Thoracic aorta (tissue), 2 donors: ENCODE measurements at places on chromosomes 1 and 21.

DNA sequence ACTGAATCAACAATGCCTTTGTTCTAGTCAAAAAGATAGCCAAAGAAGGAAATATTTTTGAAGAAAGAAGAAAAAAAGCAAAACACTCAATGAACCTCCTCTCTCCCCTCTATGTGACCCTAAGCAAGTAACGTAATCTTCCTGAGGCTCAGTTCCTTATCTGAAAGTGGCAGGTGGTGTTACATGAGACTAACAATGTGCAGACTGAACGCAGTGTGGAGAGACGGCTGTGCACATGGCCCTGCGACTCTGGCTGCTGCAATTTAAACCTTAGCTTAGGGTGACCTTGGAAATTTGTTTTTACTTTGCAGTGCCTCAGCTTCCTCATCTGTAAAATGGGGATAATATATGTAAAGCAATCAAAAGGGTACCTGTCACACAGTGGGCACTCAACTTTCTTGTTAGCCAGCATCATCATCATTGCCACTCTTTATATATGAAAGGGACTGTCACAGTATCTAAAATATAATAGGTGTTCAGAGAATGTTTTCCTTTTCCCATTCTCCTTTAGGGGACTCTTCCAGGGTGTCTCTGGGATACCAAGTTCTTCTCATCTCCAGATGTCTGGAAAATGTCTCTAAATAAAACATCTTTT, 100.1 kb upstream of the JUN start:
- DNase-seq, result no peak

DNA sequence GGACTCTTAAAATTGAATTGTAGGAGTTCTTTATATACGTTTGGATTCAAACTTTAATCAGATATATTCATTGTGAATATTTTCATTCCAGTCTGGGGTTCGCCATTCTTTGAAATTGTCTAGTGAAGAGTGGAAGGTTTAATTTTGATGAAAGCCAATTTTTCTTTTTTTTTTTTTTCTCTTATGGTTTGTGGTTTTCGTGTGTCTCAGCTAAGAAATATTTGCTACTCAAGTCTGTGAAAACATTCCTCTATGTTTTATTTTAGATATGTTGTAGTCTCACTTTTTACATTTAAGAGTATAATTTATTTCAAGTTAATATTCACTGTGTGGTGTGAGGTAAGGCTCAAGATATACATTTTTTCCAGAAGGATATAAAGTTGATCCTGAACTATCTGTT, 220.5 kb downstream of the KCNT2 start:
- no peak for DNase-seq

GRCh38 chr1:164369698-164370365, 189.2 kb upstream of the PBX1 start:
- DNase-seq, result no peak

- DNase-seq, result no peak
These were observed 35.6 kb upstream of the MGST3 start for GRCh38 chr1:165595246-165595938.

DNA sequence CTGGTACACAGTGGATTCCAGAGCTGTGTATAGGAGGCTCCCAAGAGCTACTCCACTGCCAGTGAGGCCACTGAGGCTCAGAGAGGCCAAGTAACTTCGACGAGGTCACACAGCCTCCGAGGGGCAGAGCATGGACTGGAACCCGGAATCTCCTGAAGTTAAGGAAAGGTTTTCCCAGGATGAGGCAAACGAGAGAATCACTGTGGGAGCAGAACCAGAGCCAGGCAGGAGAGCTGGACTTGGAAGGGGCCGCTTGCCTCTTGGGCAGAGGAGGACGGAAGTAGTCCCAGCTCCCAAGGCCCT, 52.0 kb downstream of the GLIS1 start:
- no peak for DNase-seq

- no peak for DNase-seq
These were observed 33.8 kb downstream of the STPG1 start for GRCh38 chr1:24379733-24380315.

- DNase-seq, result no peak
These were observed 43.3 kb downstream of the IL23R start for GRCh38 chr1:67209521-67209920.

DNA sequence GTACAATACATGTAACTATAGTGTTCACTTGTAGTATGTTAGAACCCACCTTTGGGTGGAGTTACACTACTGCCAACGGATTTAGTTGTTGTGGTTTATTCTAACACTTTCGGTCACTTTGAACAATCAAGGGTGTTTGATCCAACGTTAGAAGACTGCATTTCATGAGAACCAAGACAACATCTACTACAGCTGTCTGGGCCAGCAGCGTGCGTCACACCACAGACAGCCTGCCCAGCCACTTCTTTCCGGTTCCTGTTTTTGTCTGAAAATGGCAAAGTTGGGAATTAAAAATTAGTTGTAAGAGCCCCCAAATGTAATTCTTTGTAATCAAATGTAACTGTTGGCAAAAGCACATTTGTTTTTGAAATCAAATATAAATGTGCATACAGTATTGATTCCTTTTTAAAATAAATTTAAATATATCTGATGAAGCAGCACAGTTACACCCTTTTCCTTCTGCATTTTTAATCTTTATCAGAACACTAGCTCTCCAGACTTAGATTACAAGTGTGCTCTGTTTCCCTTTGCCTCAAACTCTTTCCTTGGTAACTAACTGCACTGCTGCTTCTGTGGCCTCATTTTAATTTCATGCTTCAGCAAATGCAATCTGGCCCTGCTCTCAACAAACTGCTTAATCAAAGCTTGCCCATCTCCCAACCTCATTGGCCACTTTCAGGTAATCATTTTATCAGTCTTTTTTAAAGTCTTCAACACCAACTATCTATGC, 86.6 kb upstream of the DPH5 start:
- DNase-seq, result no peak

DNA sequence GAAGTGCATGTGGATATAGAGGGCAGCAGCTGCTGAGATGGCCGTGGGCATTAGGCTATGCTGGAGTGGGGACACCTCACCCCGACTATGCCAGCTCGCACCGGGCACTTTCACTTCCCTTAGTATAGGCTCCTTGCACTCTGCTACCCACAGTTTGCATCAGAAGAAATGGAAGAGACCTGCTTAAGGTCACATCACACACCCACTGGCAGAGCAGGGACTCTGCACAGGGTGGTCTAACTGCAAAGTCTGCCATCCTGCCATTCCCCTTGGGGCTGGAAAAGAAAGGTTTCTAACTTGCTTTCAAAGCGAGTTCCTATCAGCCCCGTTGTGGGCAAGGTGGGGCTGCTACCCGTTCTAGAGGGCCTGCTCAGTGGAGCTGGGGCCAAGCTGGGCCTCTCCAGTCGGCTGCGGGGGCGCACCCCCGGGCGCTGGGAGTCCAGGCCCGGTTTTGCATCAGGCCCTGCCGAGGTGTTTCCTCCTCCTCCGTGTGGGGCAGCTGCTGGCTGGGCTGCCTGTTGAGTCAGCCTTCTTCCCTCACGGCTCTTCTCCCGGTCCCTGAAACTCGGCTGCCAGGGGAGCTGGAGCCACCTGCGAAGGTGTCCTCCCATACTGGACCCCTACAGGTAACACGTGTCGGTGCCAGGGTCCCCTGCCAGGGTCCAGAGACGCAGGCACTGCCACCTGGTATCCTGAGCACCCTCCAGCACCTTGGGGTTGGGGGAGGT, at the start of gene SYTL1:
Gene SYTL1 (plus strand): TSS at position 498 of the 728 bp plus-strand sequence. CDS start 3,313 bp downstream, outside the sequence.
- DNase-seq, result no peak

GRCh38 chr1:192489748-192490147, 85.8 kb upstream of the RGS1 start:
- DNase-seq, result peak; percentile 31

DNA sequence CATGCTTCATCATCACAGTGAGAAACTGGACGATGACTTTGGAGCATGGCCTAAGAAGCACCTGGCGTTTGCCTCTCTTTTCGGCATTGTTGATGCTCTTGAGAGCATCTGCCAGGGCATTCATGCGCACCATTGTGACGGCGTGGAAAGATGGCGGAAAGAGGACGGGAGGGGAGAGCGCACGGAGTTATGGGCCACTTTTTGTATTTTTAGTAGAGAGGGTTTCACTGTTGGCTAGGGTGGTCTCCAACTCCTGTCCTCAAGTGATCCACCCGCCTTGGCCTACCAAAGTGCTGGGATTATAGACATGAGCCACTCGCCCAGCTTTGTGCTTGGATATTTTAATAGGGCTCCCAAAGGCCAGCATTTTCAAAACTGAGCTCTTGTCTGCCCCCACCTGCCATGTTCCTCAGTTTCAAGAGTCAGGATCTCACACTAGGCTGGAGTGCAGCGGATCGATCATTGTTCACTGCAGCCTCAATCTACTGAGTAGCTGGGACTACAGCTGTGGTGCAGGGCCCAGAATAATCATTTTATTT, 5.3 kb downstream of the RPS8 start:
- no peak for DNase-seq

- no peak for DNase-seq
These were observed 28.0 kb downstream of the SYDE2 start for GRCh38 chr1:85172684-85173337.

DNA sequence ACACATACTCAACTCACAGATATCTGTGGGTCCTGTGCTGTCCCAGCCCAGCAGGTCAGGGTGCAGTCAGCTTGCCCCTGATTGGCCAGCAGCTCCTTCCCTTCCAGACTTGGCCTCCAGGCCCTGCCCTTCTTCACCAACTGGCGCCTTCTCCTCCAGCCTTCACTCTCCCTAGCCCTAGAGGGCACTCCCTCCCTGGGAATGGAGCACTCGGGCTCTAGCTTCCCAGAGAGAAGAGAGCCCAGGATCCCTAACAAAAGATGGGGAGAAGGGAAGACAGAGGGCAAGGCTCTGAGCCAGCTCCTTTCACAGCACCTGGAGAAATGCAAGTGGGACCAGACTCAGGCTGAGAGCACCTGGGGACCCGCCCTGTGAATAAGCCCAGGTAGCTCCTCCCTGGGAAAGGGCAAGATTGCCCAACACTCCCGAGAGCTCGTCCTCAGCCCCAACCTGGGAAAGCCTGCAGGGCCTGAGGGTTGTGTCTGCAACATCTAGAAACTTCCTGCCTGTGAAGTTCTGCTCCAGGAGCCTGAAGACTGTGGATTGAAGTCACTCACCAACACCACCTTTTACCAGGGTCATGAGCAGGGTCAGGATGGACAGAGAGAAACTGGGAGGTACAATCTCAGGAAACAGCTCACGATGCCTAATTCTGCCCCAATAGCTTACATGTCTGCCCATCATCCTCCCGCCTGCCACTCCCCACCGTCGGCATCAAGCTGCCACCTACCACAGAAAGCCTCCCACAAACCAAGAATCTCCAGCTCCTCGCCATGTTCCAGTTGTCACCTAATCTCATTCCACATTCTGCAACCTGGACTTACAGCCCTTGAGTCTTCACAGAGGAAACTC, at the start of gene PGLYRP4:
Gene PGLYRP4 (minus strand): TSS at position 331 of the 852 bp plus-strand sequence. CDS start 909 bp downstream, outside the sequence.
- DNase-seq, result no peak

DNA sequence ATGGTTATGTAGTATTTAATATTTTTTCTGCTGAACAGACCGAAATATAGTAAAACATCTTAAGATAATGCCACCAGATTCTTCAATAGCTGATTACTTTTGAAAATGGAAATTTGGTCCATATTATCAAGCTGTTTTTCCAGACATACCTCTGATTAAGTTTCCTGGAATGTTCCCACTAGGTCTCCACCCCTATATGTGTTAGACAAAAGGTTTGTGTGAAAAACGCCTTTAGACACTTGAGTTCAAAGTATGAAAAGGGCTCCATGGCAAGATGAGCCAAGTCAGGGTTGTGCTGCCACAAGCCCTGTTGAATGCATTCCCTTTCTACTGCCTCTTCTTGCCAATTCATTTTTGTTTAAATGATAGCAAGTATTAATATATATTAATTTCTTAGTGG, 52.7 kb downstream of the ZBTB17 start:
- no peak for DNase-seq

- no peak for DNase-seq
These were observed 7.4 kb downstream of the CHI3L2 start for GRCh38 chr1:111234866-111235265.
